Astrocyte of the spinal cord (primary cell): ENCODE measurements at places on chromosomes 2 and 18.

- peak; percentile 3 for DNase-seq
Measured at GRCh38 chr2:239758279-239758877, 266.8 kb downstream of the NDUFA10 start.

DNA sequence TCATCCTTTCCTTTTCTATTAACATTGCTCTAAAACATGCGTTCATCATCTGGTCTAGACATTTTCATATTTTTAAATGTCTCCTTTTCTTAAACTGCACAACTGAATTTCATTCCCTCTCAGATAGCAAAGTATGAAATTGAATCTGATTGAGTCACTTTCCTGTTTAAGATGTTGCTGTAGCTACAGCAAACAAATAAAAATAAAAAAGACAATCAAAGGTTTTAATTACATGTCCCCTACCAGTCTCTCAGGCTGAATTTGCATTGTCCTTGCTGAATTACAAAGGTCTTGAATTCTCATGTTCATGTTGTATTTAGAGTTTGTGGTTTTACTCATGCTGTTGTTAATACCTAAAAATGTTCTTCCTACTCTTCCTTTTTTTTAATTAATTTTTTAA, 537.9 kb upstream of the LRATD1 start:
- no peak for DNase-seq

DNA sequence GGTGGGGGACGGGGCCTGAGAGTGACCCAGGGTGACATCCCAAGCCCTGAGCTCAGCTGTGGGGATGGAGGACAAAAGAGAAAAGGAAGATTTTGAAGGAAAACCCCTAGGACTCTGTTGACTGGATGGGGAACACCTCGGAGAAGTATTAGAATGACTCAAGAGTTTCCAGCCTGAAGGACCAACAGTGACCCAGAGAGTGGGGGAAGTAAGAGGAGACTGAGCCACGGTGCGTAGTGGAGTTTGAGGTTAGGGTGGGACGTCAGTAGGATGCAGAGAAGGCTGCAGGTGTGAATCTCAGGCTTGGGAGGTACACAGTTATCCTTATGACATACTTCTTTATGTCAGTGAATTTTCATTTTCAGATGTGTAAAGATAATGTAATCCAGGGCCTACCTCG, 119.5 kb downstream of the NCK2 start:
- no peak for DNase-seq

DNA sequence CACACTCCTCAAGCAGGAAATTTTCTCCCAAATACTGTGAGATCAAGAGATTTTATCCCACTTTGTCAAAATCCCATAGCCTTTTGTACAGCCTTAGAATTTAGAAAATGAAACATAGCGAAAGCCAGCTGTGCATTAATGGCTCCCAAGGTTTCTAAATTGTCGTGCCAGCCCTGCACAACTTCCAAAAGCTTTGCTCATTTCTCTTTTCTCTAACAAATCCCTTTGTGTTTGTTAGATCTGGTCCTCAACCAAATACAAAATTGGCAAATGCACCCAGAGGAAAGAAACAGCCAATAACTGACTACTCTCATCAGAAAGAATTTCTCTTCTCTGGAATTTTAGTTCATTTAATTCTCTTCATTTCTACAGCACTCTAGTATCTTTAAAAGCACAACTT, 361.1 kb downstream of the INSIG2 start:
- DNase-seq: no peak

GRCh38 chr18:78920456-78921138, 59.0 kb upstream of the SALL3 start:
- no peak for DNase-seq

- no peak for DNase-seq
Measured at GRCh38 chr2:158934170-158934569, 34.3 kb upstream of the TANC1 start.

DNA sequence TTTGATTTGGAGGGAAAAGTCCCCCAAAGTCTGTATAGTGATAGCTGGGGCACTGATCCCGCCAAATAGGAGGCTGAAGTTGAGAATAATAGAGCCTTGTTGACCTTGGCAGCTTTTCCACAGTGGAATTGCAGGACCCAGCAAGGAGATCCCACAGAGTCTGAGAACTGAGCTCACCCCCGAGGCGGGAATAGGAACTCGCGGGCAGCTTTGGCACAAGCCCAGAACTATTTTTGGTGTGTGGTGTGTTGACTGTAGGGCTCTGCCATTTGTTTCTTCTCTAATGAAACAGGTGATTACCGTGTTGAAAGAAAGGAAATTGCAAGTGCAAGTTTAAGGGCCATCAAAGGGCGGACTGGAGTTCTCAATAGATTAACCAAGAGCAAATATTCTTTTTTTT, 34.0 kb downstream of the SH3RF3 start:
- peak; percentile 79 for DNase-seq

- DNase-seq: peak; percentile 7
Measured at GRCh38 chr2:86671337-86671981, 47.8 kb upstream of the RNF103 start.

- peak; percentile 59 for DNase-seq
Measured at GRCh38 chr2:174748948-174749347, 15.3 kb downstream of the CHRNA1 start.

DNA sequence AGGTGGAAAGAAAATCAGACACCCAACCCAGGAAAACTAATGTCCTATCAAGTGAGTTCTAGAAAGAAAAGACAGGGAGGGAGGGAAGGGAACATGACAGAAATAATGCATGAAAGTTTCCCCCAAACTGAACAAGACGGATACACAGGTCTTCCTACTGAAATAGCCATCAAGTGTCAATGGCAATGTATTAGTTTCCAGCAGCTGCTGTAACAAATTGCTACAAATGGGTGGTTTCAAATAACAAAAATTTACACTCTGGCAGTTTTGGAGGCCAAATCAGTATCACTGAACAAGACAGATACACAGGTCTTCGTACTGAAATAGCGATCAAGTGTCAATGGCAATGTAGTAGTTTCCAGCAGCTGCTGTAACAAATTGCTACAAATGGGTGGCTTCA, 70.6 kb downstream of the LDAH start:
- DNase-seq: no peak

GRCh38 chr2:144331674-144332355, 188.1 kb downstream of the ZEB2 start:
- DNase-seq: no peak

GRCh38 chr2:204715361-204715760, 170.1 kb downstream of the PARD3B start:
- no peak for DNase-seq

DNA sequence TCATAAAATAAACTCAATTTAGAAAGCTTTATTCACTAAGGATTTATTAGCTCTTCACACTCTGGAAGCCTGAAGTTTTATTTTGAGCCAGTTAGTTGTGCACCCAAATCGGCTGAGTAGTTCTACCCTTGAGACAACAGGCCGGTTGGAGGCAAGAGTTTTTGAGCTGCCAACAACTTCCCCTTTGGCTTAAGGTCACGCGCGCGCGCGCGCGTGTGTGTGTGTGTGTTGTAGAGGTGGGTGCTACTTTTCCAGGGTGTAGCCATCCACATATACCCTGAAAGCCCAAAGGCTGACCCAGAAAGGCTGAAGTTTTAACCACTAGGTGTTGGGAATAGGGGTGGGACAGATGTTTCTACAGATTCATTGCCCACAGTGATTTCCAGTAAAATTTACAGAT, 150.2 kb upstream of the LHCGR start:
- DNase-seq: no peak

DNA sequence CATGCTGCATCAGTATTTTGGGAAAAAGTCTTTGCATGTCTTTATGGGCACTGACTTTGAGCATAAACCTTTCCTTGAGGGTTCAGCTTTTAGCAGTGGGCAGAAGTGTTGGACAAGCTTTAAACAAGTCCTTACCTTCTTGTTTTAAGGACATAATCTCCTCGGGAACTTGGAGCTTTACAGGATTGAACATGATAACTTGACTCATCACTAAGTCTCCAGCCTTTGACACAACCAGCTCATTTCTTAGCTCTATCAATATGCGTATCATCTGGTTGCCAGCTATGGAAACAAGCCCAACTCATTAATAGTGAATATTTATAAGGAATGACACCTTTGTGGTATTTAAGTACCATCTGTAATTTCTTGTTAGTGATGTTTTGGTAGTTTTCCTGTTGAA, 21.0 kb upstream of the RAB27B start:
- no peak for DNase-seq

DNA sequence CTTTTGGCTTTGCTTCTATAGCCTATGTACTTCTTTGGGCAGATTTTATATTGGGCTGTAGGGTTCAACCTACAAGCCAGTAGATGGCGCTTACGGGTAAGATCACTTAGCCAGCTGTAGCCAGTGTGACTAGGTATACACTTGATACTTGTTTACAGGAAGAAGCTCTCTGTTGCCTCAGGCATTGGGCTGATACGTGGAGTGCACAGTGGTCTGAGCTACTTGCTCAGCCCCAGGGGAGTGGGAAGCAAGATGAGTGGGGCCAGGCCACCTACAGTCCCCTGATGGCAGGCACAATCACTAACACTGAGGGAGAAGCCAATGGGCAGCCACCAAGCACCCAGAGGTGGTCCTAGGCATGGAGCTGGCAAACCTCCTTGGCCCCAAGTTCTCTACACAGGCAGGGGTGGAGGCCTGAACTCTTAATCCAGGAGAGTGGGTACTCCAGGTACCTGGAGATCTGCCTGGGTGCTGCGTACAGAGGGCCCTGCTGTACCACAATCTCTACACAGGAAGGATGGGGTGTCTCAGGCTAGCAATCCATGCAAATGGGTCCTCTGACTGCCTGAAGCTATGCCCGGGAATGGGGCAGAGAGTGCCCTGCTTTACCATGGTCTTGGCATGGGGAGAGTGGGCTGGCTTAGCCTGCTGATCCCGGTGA, 122.2 kb downstream of the NCOA1 start:
- DNase-seq: peak; percentile 46

- DNase-seq: no peak
Measured at GRCh38 chr2:208228476-208228875, 26.4 kb downstream of the IDH1 start.

- no peak for DNase-seq
Measured at GRCh38 chr2:101087638-101088037, 63.5 kb downstream of the TBC1D8 start.

GRCh38 chr18:35458677-35459441, 38.9 kb downstream of the INO80C start:
- DNase-seq: peak; percentile 76

GRCh38 chr2:207122651-207123334, 43.0 kb downstream of the KLF7 start:
- no peak for DNase-seq

- no peak for DNase-seq
Measured at GRCh38 chr2:21740484-21740883, 616.7 kb downstream of the TDRD15 start.

GRCh38 chr2:216583147-216583546, 50.1 kb upstream of the IGFBP2 start:
- DNase-seq: peak; percentile 89

GRCh38 chr2:50953021-50953420, 78.9 kb downstream of the NRXN1 start:
- peak; percentile 85 for DNase-seq

GRCh38 chr2:207403141-207403540, 126.6 kb upstream of the CREB1 start:
- no peak for DNase-seq

DNA sequence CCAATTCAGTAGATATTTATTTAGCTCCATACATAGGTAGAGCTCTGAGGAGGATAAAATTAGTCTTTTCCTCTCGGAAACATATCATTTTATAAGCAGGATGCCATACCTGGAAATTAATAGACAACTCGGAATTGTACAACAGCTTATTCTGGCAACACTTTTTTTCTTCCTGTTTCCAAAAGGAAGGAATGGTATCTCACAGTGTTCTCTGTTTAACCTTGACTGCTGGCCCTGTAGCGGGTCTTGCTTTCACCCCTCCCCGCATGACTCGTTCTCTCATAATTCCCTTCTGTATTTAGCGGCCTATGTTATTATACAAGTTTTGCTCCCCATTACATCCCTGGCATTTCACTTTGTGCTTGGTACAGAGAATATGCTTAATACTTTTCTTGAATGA, 2.5 kb upstream of the KYNU start:
- DNase-seq: no peak

DNA sequence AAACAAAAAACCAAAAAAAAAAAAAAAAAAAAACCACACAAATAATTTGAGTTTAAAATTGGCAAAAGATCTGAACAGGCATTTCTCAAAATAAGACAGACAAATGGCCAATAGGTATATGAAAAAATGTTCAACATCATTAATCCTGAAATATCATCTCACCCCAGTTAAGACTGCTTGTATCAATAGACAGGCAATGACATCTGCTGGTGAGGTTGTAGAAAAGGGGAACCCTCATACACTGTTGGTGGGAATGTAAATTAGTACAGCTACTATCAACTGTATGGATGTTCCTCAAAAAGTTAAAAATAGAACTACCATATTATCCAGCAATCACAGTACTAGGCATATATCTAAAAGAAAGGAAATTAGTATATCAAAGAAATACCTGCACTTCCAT, 523.1 kb downstream of the XIRP2 start:
- DNase-seq: no peak

GRCh38 chr2:3465844-3466481, 53.4 kb downstream of the ADI1 start:
- peak; percentile 94 for DNase-seq

- no peak for DNase-seq
Measured at GRCh38 chr2:23296691-23297090, 88.3 kb upstream of the KLHL29 start.

DNA sequence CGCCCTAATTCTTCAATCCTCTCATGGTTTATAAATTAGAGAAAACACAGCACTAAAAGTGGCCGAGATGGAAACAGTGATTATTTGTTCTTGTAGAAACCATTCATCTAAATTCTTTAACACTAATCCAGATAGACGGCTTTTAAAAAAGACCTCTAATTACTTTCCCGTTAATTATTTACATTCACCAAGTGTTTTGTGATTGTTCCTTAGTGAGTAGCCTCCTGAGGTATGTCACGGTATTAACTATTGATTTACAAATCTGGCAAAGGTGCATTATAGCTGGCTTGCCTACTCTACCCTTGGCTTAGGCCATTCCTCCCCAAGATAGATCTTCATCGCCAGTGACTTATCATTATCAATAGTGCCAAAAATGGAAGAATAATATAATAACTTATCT, 436.4 kb upstream of the ST6GAL2 start:
- no peak for DNase-seq

DNA sequence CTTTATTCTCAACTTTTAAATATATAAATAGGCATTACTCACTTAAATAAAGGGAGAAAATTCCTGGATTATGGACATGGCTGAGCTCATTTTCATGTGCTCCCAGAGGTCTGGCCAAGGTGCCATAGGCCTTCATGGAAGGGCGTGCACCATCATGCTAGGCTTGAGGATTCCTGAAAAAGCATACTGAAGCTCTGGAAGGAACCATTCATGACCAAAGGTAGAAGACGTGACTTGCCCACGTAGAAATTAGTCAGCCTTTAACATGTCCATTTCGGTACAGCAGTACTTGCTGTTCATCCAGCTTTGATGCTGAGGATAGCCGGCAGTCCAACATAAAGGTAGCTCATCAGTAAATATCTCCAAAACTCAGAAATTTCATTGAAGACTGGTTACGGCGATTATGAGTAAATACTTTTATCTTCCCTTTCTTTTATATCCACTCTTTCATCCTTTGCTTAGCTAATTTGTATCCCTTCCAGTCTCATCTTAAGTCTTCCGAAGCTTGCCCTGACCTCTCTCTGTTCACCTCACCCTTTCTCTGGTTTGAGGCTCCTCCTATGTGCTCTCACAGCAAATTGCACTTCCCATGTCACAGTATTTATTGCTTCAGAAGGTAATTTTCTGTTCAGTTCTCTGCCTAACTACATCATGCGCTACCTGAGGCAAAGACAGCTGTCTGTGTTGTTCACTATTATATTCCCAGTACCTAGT, 32.3 kb upstream of the ASNSD1 start:
- peak; percentile 2 for DNase-seq

- peak; percentile 32 for DNase-seq
Measured at GRCh38 chr2:33372940-33373553, 103.4 kb upstream of the RASGRP3 start.
